Stimulated activated CD4-positive, alpha-beta T cell treated with anti-CD3 and anti-CD28 coated beads, Interleukin-1b, Interleukin-23, amount 100 ng/mL, for 48 hours (primary cell): ENCODE measurements at places on chromosomes 4 and X.

DNA sequence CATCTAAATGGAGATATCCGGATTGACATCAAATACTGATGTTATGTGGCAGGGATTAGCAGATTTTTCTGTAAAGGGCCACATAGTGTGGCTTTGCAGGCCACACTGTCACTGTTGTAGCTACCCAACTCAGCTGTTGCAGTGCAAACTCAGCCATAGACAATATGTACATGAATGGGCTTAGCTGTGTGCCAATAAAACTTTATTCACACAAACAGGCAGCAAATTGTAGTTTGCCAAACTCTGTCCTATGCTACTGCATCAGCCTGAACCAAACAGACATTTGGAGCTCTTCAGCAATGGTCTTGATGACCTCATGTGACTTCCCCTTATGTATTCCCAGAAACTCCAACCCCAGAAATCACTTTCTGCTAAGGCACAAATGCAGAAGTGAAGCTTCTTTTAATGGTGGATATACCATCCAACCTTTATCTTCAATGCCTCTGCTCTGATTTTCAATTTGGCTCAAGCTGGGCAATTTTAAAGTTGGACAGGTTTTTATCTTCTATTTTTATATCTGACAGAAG, 18.4 kb upstream of the TRPC5OS start:
- no peak for DNase-seq

- DNase-seq = no peak
Measured at GRCh38 chr4:959338-960139, 13.8 kb downstream of the DGKQ start.

DNA sequence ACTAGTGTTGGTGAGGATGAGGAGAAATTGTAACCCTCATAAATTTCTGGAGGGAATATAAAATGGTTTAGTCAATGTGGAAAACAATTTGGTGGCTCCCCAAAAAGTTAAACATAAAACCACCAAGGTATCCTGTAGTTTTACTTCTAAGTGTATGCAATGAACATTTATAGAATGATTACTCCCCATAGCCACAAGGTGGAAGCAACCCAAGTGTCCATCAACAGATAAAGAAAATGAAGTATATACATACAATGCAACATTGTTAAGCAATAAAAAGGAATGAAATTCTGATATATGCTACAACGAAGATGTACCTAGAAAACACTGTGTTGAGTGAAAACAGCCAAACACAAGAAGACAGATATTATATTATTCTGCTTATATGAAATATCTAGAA, 569.1 kb upstream of the GRID2 start:
- DNase-seq = no peak

DNA sequence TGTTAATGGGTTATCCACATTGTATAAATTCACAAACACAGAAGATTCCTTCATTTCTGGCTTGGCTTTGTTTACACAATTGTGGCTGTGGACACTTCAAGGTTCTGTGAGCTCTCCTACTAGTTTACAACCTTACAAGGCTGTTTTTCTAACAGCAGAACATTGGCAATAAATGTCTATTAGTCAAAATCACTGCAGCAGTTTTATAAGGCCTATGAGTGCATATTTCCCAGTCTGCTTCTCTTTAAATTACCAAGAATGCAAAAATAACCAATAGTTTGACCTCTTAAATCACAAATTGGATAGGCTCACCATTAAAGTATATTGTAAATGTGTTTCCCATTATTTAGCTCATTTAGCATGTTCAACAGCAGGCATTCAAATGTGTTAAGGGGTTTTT, 239.2 kb downstream of the DKK2 start:
- DNase-seq = no peak

DNA sequence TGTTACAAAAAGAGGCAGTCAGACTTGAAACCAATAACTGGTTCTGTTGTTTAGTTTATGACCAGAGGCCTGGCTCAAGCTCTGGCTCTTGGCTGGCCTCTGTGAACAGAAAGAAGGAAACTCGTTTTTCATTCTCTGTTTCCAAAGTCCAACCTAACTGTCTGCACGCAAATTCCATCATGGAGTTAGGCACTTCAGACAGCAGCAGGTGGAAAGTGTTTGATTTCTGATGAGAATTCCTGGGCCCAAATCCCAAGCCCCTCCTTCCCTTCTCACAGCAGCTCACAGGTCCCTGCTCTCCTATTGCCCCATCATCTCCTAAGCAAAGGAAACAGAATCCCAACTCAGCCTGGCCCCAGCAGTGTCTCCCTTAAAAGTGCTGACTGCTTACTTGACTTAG, 42.8 kb upstream of the FGF16 start:
- no peak for DNase-seq

DNA sequence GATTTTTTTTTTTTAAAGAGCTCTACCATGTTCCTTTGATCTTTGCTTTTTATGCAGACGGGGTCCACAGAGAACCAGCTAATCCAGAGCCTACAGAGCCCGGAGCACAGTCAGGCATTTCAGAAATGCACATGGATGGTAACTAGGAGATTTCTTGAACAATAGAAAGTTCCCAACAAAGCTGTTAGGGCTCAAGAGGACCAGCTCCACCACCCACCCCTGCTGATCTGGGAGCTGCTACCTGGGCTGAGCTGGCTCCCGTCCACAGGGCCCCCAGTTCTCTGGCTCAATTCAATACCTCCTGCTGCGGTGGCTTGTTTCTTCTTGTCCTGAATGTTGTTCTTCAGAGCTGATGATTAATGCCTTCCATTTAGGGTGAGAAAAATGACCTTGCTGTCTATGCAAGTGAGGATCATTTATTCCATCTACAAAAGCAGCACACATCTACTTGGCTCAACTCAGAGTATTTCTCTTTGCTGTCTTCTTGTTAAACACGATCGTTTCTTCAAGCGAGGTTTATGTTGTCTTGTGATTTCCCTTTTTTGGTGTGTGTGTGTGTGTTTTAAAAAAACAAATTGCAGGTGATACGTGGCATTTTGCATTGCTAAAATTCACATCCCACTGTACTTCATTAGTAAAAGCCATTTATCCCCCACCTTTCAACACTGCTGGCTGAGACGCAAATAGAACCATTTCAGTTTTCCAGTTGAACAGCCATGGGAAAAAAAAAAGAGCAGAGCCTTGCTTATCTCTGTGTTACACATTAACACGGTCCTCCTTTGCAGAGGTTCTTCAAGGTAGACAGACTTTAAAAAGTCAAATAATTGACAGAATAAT, 31.3 kb downstream of the IGFBP7 start:
- no peak for DNase-seq

- DNase-seq = no peak
Measured at GRCh38 chrX:7062903-7063302, 84.6 kb upstream of the STS start.

DNA sequence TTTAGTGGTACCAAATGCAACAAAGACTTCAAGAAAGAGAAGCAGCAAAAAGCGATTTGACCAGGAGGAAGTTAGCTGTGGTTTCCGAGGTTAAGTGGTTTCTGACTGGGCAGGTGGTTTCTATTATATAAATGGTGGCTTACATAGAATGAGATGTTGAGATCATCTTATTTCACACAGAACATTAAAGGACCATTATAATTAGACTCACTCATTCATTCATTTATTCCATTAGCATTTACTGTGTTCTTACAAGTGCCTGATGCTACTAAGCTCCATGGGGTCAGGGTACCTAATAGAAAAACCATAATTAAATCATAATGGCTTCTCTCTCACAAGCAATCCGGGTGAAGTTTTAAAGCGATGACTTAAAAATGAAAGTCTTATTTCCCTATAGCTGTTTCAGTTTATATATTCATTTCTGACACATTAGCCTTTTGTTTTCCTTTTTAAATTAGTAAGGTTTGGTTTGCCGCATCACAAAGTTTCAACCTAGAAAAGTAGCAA, 10.6 kb downstream of the TSPAN6 start:
- no peak for DNase-seq

GRCh38 chr4:80026100-80026499, 46.9 kb downstream of the ANTXR2 start:
- DNase-seq = no peak

GRCh38 chr4:73499996-73500765, 18.6 kb downstream of the AFM start:
- no peak for DNase-seq

- no peak for DNase-seq
Measured at GRCh38 chr4:106366026-106366425, 2.6 kb downstream of the GIMD1 start.

GRCh38 chr4:98951710-98952109, 22.8 kb upstream of the EIF4E start:
- no peak for DNase-seq

DNA sequence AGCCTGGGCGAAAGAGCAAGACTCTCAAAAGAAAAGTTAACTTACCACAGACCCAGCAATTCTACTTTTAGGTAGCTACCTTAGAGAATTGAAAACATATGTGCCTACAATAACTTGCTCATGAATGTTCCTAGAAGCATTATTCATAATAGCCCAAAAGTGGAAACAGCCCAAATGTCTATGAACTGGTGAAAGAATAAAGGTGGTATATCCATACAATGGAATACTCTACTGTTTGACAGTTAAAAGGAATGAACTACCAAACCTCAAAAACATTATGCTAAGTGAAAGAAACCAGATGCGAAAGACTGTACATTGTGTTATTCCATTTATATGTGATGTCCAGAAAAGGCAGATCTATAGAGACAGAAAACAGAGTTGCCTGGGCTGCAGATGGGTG, 131.4 kb downstream of the UCHL1 start:
- no peak for DNase-seq

DNA sequence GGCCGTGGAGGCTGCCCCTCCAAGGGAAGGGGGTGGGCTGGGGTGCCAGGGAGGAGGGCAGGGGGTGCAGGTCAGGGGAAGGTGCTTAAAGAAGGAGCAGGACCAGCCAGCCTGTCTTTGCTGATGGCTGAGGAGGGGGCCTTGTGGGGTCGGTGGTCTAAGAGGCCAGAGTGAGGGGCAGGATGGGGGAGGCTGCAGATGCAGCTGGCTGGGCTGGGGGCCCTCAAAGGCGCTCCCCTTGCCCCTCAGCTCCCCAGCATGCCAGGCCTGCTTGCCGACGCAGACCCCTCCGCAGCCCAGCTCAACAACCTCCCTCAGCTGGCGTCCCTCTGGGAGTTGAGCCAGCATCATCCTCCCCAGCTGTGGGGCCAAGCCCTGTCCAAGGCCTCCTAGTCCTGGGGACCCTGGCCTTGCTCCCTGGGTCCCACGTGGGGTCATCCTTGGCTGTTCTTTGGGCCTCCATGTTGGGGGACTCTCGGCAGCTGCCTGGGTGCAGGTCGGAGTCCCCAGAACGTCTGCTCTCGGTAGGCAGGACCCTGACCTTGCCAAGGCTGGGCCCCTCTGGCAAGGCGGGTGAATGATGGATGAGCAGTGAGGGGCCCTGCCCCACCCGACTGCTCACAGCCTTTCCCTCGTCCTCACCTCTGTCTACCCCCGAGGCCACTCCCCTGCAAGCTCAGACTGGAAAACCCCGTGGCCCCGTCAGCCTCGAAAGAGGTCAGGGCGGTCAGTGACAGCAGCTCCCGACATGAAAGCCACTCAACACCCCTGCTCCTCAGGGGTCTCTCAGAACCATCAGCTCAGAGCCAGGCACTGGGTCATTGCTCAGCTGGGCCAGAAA, 119.4 kb downstream of the FAM53A start:
- no peak for DNase-seq

DNA sequence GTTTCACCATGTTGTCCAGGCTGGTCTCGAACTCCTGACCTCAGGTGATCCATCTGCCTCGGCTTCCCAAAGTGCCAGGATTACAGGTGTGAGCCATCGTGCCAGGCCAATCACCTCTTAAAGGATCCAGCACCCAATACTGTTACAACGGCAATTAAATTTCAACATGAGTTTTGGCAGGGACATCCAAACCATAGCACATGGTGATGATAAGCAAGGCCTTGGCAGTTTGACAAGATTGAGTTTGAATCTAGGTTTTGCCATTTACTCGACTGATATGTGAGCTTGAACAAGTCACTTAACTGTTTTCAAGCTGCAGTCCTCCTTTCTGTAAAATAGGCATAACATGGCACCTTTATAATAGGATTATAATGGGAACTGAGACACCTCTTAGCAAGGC, 84.1 kb downstream of the GPR82 start:
- no peak for DNase-seq

- no peak for DNase-seq
Measured at GRCh38 chr4:24112466-24112865, 222.6 kb upstream of the PPARGC1A start.

DNA sequence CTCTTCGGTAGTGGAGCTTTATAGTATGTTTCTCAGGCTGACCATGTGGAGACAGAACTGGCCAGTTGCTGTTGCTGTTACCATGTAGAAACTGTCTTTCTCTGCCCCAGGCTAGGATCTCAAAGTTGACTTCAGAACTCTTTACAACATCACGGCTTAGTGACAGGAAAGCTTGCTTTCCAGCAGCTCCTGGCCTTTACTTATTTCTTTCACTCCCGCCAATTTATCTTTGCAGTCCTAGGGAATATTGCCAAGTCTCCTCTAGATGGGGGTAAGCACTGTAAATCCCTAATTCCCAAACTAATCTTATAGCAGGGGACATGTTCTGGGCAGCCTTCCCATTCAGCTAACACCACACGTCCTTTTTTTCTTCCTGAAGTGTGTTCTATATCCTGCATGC, 631.6 kb downstream of the SPRY1 start:
- no peak for DNase-seq

- DNase-seq = no peak
Measured at GRCh38 chr4:133596459-133596858, 447.4 kb downstream of the PCDH10 start.

DNA sequence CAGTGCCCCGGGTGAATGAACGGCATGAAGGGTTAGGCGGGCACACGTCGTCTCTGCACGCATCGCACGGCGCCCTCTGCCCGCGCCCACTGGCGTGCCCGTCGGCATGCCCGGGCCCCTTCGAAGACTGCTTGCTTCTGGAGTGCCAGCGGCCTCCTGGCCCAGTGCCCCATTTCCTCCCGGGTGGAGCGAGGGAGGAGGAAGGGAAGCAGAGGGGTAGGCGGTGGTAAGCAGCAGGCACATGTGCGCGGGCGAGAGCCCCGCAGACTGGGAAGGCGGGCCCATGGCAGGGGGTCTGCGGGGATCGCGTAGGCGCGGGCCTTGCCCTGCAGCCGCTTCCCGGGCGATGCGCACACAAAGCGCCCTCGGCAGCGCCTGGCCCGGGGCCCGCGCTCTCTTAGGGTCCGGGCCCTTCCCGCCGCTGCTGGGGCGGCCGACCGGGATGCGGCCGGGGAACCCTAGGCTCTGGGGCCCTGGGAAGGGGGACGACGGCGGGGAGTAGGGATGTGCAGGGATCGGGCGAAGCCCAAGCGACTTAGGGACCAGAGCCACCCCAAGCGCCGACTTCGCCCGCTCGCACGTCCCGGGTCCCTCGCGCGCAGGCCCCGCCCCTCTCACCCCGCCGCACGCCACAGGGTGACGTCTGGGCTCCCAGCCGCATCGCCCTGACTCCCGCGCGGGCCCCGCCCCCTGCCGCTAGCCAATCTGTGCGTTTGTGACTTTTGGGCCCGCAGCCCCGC, 866 bp upstream of the EMD start:
- DNase-seq = peak; percentile 34

GRCh38 chr4:85788604-85789003, 313.7 kb downstream of the ARHGAP24 start:
- no peak for DNase-seq

- DNase-seq = peak; percentile 31
Measured at GRCh38 chr4:22515145-22515887, 550 bp downstream of the ADGRA3 start.

GRCh38 chr4:177041356-177041755, 248.6 kb upstream of the VEGFC start:
- no peak for DNase-seq

- no peak for DNase-seq
Measured at GRCh38 chr4:159722052-159722451, 619.2 kb downstream of the RAPGEF2 start.

- no peak for DNase-seq
Measured at GRCh38 chr4:111681751-111682150, 463.5 kb upstream of the FAM241A start.

- no peak for DNase-seq
Measured at GRCh38 chr4:56055991-56056390, 107.2 kb downstream of the CEP135 start.
